NCI-H1092 treated with DMSO at 0.1 percent for 48 hours (cell line): ENCODE measurements at places on chromosomes 3 and 15.

- DNase-seq = no peak
Measured at GRCh38 chr3:140994316-140994715, 52.7 kb downstream of the SLC25A36 start.

GRCh38 chr15:92877000-92877399 lies 23.1 kb upstream of the CHD2 start:
- no peak for DNase-seq

- DNase-seq = no peak
Measured at GRCh38 chr3:18119866-18120265, 305.3 kb downstream of the SATB1 start.

- no peak for DNase-seq
Measured at GRCh38 chr3:110767838-110768237, 303.8 kb upstream of the NECTIN3 start.

DNA sequence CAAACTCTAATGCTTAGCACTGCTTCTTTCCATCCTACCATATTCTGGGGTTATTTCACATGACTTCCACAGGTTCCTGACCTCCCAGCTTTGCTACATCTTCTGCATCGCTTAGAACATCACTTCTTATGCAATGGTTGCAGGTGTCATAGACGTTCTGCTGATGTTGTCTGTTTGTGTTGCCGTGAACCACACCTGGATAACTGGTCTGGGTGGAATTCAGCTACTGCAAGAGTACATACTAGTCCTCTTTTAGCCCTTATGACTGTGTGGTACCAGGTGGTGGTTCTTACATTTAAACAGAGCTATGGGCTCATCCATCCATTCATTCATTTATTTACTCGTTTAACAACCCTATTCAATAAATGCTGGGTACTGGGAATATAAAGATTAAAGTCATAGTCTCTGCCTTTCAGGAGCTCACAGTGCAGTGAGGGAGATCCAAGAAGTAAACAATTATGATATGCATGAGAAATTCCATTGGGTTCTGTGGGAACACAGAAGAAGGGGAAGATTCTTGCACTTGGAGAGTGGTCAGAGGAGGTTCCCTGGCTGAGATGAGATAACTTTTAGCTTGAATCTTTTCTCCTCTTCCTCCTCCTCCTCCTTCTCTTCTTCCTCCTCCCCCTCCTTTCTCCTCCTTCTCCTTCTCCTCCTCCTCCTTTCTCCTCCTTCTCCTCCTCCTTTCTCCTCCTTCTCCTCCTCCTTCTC lies 30.8 kb downstream of the TMEM45A start:
- DNase-seq = no peak
